Neural crest cell (in vitro differentiated cells): ENCODE measurements at places on chromosomes 11 and 22.

DNA sequence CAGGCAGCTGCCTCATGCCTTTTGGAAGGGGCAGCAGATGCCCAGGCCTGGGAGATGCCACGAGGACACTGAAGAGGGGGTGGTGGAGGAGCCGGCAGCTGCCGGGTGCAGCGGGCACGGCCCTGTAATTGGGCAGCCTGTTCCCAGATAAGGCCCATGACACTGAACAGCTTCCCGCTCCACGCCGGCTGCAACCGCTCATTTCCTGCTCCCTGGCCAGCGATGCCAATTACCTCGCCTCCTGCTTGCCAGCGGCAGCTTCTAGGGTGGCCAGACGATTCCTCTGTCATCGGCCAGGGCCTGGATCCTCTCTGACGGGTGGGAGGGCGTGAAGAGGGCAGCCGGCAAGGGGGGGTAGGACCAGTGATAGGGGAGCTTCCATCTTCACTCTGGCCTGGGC is 22.8 kb downstream of the FLRT1 start:
- no peak for DNase-seq

DNA sequence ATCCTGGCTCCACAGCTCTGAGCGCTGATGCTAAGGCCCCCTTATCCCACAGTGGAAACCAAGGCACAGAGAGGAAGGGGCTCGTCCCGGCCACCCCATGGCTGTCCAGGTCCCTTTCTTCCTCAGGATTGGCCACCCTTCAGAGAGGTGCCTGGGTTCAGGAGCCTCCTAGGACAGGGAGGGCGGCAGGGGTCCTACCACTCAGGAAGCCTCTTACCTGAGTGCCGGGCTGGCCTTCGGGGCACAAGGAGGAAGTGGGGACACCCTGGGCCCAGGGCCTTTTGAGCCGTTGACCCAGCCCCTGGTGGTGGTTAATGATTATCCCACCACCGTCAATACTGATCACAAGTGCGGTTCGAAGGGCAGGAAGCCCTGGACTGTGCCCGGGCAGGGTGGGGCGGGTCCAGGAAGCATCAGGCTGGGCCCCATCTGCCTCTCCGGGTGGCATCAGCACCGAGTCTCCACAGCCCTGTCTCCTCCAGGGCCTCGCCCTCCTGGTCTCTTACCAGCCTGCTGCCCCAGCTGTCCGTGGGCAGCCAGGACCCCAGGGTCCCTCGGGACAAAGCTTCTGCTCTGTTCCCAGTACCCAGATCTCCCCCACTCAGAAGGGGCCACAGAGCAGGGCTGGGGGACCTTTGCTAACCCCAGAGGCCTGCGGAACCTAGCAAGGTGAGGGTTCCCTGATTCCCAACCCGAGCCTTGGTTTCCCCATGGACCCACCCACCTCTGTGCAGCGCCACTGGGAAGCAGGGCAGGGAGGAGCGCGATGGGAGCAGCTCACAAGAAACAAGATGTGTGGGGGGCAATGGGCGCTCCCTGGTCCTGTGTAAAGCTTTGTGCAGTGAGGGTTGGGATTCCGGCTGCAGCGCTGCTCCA is 15.0 kb upstream of the EHD1 start:
- no peak for DNase-seq

- DNase-seq = no peak
Observed at GRCh38 chr11:35106595-35106994, 32.4 kb upstream of the CD44 start.

- no peak for DNase-seq
Observed at GRCh38 chr11:47148903-47149531, 27.7 kb downstream of the ARFGAP2 start.

- no peak for DNase-seq
Observed at GRCh38 chr11:85923455-85923854, 68.3 kb downstream of the CCDC83 start.

- DNase-seq = no peak
Observed at GRCh38 chr11:82003671-82004515, 729.8 kb downstream of the FAM181B start.

DNA sequence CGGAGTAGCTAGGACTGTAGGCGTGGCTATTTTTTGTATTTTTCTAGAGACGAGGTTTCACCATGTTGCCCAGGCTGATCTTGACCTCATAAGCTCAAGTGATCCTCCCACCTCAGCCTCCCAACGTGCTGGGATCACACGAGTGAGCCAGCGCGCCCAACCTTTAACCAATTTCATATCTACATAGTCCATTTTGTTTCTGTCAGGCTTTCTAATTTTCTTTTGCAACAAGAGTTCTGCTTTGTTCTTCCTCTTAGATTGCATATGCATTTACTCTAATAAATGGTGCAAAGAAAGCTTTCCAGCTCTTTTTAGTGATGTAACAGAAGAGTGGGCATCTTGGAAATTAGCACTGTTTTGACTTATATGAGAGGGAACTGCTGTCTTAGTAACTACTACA is 13.3 kb downstream of the RTN3 start:
- DNase-seq = no peak

DNA sequence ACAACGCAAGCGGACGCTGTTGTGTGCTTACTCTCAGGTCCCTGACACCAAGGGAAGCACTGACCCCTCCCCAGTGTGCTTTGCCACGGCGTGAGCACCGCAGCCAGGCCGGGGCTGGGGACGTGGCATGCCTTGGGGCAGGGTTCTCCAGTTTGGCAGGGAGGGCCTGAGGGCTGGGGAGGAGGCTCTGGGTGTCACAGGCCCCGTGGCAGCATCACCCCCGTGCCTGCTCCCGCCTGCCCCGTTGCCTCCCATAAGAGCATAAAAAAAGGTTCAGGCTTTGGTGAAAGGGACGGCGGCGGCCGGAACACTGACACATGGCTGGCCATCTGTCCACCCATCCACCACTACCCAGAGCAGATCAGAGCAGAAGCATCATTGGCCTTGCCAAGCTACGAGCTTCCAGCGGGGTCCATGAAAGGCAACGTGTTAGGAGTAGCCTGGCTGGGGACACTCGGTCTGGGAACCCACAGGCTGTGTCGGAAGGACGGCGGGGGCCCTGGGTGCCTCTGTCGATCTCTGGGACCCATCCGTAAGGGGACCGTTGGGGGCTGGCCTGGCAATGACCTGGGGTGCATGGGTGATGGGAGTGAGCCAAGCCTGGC is 183.0 kb downstream of the IGLL1 start:
- no peak for DNase-seq

DNA sequence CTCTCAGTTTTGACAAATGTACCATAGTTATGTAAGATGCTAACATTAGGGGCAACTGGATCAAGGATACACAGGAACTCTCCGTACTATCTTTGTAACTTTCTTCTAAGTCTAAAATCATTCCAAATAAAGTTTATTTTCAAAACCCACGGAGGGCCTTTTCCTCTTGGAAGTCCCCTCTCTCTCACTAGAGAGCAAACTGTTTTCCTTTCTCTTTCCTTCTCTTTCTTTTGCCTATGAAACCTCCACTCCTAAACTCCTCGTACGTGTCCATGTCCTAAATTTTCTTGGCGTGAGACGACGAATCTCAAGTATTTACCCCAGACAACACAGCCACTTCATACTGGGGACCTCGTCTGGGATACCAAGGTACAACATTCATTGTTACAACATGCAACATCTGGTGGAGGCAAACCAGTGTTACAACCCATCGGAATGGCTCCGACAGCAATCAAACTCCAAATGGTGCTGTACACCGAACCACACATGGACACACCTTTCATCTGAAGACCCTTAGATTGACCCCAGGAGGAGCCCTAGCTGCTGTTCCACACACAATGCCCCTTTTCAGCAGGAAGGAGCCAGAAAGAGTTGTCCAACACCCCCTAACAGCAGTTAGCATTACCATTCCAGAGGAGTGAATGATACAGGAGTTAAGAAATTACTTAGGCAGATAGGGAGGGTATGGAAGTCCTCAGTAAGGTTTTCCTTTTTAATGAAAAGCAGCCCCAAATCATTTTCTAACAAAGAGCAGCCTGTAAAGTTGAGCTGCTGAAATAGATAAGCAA is 108.1 kb downstream of the SGSM3 start:
- DNase-seq = no peak

DNA sequence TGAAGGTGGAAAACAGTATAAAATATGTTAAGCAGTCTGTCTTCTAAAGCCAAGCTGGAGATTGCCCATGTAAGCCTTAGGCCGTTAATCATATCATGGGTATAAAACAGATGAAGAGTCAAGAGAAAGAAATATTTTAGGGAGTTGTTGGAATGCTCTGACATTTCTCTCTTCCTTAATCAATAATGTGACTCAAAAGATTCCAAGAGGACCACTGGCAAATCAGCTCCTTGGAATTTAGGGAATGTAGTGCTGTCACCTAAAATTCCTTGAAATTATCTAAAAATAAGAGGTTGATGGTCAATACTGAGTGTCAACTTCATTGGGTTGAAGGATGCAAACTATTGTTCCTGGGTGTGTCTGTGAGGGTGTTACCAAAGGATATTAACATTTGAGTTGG is 525.9 kb downstream of the KCNA4 start:
- DNase-seq = no peak

DNA sequence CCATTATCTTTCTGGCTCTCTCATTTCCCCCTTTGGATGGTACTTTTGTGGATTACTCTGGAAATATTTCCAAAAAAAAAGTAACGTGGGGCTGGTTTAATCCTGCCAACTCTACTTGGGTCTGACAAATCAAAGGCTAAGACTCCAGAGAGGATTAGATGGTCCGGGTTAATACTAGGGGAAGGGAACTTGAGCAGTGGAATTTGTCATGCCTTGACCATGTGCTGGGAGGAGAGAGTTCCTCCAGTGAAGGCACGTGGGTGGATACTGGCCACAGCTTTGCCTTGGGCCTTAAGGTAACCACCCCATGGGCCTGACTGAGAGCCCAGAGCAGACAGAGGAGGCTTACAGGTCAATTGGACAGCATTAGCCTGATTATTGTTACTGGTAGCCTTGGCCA is 120.3 kb downstream of the NAV2 start:
- DNase-seq = no peak

- DNase-seq = no peak
Observed at GRCh38 chr11:76667271-76667818, 3.2 kb downstream of the LRRC32 start.

DNA sequence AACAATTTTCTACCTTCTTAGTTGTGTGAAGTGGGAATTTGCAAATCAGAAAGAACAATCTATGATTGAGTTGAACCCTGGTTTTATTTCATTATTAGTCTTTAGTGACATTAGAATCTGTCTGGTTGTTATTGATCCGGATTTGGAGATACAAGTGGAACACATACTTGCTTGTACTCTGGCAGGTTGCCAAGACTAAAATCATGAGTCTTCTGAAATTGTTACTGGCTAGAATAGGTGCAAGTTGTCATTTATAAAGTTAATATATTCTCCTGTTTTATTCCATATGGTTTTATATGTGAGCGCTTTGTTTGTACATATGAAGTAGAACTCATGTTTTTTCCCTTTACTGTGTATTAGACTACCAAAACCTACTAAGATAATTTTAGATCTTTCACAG is 23.0 kb downstream of the CCDC15 start:
- DNase-seq = no peak

DNA sequence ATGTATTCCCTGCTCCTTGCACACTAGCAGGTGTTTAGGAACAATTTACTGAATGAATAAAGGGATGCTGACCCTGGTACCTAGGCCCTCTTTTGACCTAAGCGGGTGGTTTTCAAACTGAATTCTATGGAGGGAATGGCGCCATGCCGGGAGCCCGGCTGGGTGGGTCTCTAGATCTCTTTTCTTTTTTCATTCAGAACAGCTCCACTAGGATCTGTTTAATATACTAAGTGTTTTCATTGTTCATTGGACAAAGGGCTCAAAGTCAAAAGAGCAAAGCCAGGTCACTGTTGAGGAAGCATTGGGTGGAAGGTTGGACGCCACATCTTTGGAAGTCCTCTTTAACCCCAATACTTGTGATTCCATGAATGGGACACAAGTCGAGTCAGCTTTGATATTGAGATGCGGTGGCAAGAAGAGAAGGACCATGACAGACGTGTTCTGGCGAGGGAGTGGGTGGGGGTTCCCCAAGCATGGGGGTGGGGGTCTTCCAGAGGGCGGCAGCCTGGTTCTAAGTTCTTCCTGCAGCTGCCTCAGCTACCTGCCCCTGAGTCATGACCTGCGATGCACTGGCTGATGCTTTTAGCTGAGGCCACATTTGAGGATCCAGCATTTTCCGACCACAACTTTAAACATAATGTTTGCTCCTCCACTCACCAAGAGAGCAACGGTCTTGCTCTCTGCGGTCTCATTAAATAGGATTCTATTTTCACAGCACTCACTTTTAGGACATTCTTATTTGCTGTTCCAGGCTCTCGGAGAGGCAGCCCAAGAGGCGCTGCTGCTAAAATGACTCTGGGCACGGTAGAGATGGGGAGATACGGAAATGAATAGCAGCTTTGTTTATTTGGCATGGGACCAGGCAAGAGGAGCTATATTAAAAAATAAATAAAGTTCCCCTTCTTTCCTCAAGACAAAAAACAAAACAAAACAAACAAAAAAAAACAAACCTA is 100.6 kb downstream of the FBXO7 start:
- no peak for DNase-seq

DNA sequence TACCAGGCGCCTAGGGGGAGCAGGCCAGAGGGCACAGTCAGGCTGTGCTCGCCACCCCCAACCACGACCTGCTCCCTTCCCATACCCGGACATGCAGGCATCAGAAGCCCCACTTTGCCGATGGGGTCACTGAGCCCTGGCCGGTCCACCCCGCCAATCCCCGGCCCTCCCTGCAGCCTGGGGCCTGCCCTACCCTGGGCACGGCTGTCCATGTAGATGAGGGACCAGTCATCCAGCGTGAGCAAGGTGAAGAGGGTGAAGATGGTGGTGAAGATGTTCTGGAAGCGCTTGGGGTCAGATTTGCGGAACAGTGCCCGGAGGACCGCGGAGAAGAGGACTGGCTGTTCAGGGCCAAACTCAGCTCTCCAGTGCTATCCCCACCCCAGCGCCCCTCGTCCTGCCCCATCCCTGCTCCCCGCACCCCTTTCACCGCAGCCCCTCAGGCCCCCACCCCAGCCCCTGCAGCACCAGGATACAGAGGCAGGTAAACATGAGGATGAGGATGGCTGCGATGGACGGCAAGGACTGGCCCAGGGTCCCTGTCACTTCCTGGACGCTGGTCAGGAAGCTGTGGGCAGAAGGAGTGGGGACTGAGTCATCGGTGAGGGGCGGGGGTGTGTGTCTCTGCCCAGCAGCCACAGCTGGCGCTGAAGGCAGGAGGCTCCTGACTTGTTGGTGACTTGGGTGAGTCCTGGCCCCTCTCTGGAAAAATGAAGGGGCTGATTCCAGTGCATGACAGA is 5.5 kb downstream of the CATSPER1 start:
- no peak for DNase-seq

DNA sequence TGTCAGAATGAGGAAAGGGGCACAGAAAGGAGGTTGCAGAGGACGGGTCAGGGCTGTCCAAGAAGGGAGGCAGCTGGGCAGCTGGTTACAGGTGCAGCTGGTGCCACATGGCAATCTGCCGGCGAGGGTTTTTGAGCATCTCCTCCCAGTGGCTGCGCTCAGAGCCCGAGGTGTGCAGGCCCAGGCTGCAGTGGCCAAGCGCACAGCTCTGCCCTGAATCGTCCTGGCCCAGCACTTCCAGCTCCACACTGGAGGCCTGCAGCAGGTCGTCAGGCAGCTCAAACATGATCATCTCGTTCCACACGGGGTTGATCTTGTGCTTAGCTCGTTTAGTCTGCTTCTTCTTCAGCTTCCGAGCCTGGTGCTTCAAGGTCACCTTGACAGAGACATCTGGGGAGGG is 42.2 kb downstream of the SYT13 start:
- no peak for DNase-seq

- DNase-seq = no peak
Observed at GRCh38 chr11:108835624-108836023, 170.8 kb downstream of the DDX10 start.
